ENCODE measurements at places on chromosomes 13 and 19.

DNA sequence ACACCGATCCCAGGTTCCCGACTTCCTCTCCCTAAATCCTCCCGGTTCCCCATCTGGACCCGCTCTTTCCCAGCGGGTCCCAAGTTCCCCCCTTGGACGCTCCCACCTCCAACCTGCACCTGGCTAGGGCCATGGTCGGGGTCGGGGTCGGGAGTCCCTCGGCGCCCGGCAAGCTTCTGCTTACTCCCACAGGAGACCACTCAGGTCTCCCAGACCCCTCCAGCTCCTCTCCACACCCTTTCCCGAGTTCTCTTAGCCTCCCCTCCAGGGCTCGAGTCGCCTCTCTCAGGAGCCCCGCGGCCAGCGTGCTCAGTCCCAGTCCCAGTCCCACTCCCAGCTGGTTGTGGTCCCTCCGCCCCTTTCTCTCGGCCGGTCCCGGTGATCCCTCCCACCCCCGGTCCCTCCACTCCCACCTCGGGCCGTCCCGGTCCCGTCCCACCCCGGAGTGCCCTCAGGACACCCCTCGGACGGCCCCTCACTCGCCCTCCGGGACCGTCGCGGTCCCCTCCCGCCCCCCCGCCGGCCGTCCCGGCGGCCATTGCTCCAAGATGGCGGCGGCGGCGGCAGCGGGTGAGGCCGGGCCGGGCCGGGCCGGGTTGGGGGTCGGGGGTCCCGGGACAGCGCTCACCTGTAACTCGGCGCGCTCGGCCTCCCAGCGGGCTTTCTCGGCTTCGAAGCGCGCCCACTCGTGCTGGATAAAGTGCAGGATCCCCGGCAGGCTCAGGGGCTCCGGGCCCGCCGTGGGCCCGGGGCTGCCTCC, at the start of gene FKRP:
Gene FKRP (plus strand): TSS at position 537 of the 760 bp plus-strand sequence. CDS start 9,394 bp downstream, outside the sequence.
- no peak for DNase-seq

GRCh38 chr13:43095771-43096719, 72.7 kb downstream of the DNAJC15 start:
- peak; percentile 20 for DNase-seq

GRCh38 chr13:48851707-48852106, 124.0 kb upstream of the FNDC3A start:
- no peak for DNase-seq

DNA sequence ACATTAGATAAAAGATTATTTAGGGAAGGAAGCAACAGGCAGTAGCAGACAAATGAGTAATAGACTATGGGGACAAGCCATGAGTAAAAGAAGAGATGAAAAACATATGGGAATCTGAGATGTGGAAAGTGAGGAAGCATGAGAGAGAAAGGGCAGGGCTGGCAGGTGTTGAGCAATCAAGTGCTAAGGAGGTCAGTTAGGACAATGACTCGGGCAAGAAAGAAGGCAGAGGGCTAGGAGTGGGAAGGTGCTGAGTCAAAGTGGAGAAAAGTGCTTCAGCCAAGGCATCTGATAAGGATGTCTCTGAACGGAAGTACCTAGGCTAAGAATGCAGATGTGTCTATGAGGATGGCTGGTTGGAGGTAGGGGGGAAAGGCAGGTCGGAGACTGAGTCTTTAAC, 291.9 kb upstream of the HTR2A start:
- peak; percentile 89 for DNase-seq

Data from fibroblast of gingiva (primary cell).